ENCODE measurements at places on chromosomes 16 and 17.

DNA sequence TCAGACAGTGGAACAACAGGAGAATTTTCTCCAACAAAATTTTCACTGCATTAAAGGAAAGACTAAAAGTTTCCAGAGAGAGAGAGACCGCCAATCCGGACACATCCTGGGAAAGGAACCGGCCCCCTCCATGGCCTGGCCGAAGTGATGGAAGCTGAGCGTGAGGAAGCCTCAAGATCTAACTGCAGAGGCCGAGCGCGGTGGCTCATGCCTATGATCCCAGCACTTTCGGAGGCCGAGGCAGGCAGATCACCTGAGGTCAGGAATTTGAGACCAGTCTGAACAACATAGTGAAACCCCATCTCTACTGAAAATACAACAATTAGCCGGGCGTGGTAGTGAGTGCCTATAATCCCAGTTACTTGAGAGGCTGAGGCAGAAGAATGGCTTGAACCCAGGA lies 3.9 kb downstream of the CTRB2 start:
- DNase-seq, result no peak

GRCh38 chr16:3608069-3608468 lies 3.3 kb downstream of the SLX4 start:
- no peak for DNase-seq

DNA sequence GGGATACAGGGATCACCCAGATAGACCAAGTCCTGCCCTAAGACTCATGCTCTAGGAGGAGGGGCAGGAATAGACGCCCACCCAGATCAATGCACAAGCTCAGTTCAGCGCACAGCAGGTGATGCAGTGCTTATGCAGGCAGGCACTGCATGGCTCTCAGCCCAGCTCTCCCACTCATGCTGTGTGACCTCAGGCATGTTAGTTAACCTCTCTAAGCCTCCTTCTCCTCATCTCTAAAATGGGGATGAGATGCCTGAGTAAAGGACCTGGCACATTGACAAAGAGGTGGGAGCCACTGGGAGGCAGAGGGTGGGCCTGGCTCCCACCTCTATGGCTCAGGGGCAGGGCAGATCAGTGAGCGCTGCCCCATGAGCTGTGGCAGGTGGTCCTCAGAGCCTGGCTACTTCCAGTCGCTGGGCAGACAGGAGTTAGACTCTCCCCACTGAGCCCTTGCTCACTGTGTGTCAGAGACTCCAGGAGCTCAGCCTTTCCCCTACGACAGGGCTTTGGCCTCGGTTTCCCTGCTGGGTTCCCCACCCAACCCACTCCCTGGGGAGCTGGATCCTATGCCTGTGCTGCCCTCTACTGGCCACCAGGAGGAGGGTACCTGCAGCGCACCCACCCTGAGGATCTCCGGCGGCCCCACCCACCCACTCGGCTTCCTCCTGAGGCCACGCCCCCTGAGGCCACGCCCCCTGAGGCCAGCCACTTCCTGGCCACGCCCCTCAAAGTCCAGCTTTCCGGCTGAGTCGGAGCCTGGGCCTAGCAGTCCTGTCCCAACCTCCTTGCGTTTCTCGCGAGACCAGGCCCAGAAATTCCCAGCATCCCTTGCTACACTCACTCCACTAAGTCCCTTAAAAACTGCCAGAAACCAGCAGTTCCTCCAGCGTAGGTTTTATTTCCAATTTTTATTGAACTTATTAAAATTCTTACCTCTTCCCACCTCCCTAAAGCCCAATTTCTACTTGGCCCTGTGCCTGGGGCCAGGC lies 196.1 kb downstream of the GSG1L start:
- peak; percentile 23 for DNase-seq

- DNase-seq, result peak; percentile 92
Measured at GRCh38 chr16:57042157-57043111, 49.9 kb upstream of the CPNE2 start.

GRCh38 chr16:78889346-78889745 lies 711.2 kb downstream of the MAF start:
- DNase-seq, result no peak

GRCh38 chr17:41915566-41915965 lies 3.2 kb downstream of the ACLY start:
- peak; percentile 74 for DNase-seq

DNA sequence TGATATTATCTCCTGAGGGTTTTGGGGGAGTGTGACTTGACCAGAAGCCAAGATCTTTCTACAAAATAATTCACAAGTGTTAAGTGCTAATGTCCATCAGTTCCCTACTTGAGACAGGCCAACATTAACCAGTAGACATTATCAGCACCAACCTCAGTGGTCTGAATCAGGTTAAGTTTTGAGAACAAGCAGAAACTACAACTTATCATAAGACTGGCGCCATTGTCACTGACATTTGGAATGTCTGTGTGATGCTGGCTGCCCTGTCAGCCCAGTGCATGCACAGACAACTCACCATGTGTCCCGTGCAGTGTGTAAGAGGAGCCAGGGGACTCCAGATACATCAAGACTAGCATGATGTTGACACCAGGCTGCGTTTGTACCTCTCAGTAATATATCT lies 76.8 kb downstream of the CCDC182 start:
- no peak for DNase-seq

GRCh38 chr16:10552998-10553491 lies 27.4 kb downstream of the EMP2 start:
- no peak for DNase-seq

DNA sequence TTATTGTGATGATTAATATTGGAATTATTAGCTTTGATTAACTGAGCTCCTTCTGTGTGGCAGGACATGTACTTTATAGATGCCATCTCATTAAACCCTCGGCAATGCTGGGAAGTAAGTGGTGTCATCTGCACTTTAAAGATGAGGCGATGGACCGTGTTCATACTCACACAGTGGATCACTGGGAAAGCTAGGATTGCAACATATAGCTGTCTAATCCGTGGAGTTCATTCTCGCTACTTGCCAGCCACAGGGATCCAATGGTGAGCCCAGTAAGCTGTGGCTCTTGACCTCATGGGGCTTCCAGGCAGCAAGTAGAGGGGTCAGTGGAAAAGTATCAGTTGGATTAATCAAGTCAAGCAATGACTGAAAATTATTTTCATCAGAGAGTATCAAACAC lies 587.9 kb downstream of the CDH13 start:
- DNase-seq, result peak; percentile 24

- peak; percentile 59 for DNase-seq
Measured at GRCh38 chr16:495127-495748, 32.3 kb upstream of the CAPN15 start.

- peak; percentile 26 for DNase-seq
Measured at GRCh38 chr16:85461022-85461813, 151.9 kb upstream of the GSE1 start.

DNA sequence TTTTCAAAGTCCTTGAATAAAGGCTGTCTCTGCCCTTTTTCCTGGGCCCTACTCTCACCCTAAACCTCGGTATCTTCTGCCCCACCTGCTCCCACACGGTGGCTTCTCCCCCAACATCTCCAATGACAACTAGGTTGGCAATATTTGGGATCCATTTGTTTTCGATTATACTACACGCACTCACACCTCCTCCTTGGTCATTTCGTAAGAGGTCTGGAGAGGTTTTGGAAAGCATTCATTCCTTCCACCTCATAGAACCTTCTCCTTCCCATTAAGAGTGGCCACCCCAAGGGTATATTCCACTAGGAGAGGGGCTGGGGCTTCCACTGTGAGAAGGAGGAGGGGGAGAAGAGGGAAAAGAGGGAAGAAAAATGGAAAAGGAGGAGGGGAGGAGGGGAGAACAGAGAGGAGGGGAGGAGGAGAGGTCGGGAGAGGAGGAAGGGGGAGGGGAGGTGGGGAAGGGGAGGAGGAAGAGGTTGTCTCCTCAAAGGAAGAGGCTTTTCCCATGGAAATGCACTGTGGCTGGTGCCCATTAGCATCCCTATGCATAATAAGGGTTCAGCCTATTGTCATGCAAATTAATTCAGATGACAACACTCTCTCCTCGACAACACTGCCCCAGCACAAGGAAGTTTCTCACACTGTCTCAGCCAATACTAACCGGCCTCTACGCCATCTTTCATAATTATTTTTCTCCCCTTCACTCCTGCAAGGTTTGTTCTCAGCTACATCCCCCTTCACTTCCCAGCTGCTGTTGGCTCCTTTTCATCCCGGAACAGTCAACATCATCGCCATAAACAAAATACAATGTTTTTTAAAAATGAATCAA lies 30.0 kb downstream of the SOX9 start:
- no peak for DNase-seq

DNA sequence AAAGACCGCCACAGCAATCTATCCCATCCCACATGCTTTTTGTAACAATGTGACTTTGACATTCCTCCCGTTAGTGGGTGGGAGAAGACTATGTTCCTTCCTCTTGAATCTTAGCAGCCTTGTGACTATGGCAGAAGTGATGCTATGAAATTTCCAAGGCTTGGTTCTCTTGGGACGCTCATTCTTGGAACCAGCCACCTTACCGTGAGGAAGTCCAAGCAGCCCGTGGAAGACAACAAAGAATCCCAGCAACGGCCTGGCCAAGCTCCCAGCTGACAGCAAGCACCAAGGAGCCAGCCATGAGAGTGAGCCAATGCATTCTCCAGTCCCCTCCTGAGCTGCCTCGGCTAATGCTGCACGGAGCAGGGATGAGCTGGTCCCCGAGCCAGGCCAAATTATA lies 62.3 kb downstream of the VPS53 start:
- no peak for DNase-seq

GRCh38 chr16:78175287-78175686 lies 75.8 kb downstream of the WWOX start:
- DNase-seq, result peak; percentile 11

DNA sequence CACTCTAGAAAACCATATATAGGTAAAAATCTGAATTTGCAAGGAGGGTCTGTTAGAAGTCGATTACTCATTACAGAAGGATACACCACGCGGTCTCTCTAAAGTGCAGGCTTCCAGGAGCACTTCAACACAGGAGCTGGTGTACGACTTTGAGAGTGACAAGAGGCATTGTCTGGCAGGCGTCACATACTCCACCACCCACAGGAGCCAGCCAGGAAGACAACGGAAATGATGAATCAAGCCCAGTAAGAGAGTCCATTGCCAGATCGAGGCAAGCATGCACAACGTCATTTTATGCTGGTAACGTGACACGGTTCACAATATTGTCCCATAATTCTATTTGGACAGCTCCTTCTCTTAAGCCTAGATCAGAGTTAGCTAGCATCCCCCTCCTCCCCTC lies 15.0 kb upstream of the CACNG4 start:
- DNase-seq, result peak; percentile 33

- no peak for DNase-seq
Measured at GRCh38 chr17:80860101-80860671, 131.5 kb upstream of the CHMP6 start.

DNA sequence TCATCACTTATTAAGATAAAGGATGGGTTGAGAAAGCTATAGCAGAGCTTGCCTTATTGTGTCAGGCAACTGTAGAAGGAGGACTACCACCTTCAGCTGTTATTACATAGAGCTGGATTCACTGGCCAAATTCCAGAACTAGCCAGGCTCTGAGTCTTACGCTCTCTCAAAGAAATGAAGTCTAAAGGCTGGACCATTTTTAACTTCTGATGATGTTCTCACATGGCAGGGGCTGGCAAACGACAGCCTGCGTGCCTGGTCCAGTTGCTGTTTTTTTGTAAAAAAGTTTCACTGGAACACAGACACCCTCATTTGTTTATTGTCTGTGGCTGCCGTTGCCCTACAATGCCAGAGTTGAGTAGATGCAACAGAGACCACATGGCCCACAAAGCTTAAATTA lies 21.2 kb downstream of the TRAF4 start:
- DNase-seq, result no peak

DNA sequence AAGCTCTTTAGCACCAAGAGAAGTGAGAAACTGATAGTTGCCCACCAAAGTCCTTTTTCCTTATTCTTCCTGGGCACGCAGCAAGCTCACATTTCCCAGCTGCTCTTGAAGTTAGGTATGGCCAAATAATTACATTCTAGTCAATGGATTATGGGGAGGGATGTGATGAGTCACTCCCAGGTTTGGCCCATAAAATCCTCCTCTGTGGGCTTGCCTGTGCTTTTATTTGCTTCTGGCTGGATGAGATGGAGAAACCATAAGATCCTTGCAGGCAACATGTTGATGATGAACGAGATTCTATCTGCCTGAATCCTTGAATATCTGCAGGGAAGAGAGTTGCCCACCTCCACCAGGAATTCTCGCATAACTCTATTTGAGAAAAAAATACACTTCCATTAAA lies 568.3 kb upstream of the SALL1 start:
- DNase-seq, result no peak

DNA sequence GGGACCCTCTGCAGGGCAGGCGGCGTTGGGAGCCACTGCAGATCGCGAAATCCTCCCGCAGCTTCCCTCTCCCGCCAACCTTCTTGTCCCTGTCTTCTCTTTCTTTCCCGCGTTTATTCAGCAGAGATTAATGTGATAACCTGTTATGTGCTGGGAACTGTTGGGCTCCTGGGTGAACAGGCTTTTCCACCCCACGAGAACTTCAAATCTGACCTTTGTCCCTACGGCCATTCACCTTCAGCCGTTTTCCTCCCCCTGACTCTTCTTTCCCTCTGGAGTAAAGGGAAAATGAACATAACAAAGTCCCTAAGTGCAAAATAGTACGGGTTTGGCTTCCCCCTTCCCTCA lies 15.2 kb upstream of the KPNA2 start:
- DNase-seq, result no peak

- no peak for DNase-seq
Measured at GRCh38 chr16:74776926-74777325, 2.3 kb upstream of the FA2H start.

- peak; percentile 16 for DNase-seq
Measured at GRCh38 chr17:63364387-63364786, 81.7 kb downstream of the CYB561 start.

- no peak for DNase-seq
Measured at GRCh38 chr16:4652561-4652960, 27.9 kb downstream of the MGRN1 start.

GRCh38 chr17:80920441-80920840 lies 71.2 kb upstream of the CHMP6 start:
- peak; percentile 62 for DNase-seq

DNA sequence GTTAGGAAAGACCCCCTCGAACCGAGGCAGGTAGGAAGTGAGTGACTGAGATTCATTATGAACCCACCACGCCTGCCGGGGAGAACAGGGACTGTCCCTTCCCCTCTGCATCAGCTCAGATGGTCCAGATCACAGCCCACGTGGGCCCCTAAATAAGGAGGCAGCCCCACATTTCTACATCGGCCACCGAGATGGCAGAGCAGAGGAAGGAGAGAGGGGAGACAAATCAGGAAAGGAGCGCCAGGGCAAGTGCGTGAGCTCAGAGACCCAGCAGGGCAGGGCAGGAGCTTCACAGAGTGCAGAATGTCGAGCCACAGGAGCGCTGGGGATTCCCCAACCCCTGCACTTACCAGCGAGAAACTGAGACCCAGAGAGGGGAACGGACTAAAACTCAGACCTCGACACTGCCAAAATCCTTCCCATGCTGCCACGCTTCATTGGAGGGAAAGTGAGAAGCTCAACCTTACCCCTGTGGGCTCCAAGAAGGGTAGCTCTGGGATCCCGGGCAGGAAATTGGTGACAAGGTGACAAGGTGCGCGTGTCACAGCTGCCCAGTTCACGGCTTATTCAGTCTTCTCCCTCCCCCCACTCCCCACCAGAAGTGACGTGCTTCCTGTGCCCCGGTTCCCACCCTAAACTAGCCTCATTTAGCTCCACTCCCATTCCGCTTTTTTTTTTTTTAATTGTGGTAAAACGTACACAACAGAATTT lies at the start of gene ICAM2:
TSS of gene ICAM2 (minus strand) at position 578 of the 711 bp plus-strand sequence. CDS start 13,942 bp downstream, outside the sequence.
- no peak for DNase-seq
